ENCODE measurements at places on chromosomes 2 and 18.
A peak's percentile ranks its signal among the peaks of the same experiment; 100 is the strongest.

DNA sequence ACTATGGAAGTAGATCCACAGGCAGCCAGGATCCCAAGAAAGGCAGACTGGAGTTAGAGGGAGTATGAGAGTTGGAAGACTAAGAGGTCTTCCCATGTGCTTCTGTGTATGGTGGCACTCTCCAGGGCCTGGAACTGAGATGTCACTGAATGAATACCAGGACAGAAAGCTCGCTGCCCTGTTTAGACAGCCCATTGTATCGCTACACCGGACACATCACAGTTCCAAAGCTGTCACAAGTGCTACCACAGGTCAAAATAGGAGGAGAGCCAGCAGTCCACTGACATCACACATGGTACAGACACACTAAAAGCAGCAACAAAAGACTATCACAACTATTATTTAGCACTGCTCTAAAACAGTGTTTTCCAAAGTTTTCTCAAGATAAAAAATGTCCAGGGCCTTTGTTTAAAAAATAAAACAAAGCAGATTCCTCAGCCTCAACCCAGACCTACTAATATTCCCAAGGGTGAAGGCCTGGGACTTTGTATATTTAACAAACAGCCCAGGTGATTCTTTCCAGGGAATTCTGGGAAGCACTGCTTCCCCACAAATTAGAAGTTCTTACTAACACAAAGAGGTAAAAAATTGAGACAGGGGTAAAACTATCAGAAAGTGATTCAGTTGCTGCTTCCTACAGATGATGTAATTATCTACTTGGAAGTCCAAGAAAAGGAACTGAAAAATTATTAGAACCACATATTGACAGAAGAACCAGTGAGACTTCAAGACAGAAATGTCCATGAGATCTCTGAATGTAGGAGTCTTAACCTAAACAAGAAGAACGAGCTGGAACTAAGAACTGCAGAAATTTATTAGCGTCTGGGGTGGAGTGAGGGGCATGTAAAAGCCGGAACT is 116.0 kb downstream of the DTNB start:
- DNase-seq = no peak

GRCh38 chr2:191917430-191917881 is 70.6 kb upstream of the CAVIN2 start:
- DNase-seq = no peak

DNA sequence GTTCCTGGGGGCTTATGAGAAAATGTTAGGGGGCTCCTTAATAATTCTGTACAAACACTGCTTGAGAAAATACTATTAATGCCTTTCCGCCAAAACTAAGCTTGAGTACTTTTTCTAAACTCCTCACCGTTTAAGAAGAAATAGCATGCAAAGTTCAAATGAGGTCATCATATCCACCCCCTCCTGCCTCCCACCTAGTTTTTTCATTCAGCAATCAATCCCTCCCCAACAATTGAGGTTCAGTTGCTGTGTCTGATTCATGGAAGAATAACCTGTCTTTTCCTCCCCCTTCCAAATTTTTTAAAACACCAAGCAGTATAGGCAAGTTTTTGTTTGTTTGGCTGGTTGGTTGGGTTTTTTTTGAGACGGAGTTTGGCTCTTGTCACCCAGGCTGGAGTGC is 24.4 kb upstream of the RMP24 start:
- no peak for DNase-seq

DNA sequence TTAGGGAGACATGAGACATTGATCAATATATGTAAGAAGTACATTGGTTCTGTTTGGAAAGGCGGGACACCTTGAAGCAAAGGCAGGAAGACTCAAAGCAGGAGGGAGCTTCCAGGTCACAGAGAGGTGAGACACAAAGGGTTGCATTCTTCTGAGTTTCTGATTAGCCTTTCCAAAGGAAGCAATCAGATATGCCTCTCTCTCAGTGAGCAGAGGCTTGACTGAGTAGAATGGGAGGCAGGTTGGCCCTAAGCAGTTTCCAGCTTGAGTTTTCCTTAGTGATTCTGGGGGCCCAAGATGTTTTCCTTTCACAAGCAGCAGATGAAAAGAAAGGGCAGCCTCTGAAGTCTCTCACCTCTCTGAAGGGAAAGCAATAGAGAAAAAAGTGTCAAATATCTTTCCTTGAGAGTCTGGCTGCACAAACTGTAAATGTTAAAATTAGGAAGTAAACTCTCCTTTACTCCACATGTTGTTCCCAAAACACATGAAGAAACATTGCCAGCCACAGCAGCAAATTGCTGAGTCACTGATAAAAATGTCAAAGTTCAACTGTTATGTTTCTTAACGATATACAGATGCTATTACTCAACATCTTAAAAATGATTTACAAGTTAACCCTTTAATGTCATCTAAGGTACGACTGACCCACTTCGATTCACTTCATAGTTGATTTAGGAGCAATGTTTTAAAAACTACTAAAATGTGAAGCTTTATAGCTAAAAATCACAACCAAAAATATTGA is 40.3 kb downstream of the CYB5A start:
- peak; percentile 57 for DNase-seq

- no peak for DNase-seq
Observed at GRCh38 chr18:76467371-76468190, 27.5 kb downstream of the ZNF516 start.

DNA sequence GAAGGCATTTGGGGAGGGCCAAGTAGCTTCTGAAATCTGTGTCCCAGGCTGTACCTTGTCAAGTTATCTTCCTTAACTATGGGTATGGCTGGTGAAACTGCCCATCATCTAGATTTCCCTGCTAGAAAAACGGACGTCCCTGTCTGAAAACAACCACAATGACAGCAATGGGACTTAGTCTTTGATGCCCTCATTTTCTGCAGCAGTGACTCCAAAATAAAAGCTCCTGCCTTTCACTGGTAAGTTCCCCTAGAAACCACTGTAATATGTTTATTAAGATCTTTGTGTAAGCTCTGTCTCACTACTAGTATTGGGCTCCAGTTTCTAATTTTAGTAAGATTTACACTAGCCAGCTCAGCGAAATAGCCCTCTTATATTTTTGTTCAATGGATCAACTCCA is 47.2 kb upstream of the GORASP2 start:
- DNase-seq = no peak

DNA sequence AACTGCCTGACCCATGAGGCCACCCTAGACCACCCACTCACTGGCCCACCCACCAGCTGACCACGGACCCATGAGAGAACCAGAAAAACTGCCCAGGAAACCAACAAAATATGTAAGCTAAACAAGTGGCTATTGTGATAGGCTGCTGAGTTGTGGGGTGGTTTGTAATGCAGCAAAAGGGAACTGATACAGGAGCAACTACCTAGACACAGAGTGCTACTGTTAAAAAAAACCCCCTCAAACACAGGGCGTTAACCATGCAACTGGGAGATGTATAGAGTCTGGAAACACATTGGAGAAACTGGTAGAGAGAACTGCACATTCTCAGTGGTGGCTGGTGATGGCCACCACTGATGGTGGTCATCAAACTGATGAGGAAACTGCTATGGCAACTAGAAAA is 206.3 kb upstream of the GYPC start:
- no peak for DNase-seq

- DNase-seq = peak; percentile 21
Observed at GRCh38 chr2:102485147-102485785, 12.2 kb downstream of the SLC9A4 start.

- no peak for DNase-seq
Observed at GRCh38 chr2:85405201-85406059, 4.7 kb downstream of the CAPG start.

DNA sequence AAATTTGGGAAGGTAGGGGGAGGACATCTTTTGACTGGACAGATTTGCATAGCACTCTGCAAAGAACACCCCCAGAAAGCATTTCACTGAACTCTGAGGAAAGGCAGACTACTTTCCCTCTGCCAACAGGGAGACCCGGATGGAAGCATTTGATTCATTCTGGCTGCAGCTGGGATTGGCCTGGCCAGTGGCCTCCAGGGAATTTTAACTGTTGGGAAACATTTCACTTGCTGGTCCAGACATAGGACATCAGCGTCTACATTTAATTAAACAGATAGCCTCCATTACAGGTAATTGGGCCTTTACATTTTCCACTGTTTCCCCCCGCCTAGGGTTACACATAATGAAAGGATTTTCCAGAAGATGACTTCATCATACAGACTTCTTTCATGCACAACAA is 92.8 kb downstream of the MARCHF4 start:
- DNase-seq = no peak

DNA sequence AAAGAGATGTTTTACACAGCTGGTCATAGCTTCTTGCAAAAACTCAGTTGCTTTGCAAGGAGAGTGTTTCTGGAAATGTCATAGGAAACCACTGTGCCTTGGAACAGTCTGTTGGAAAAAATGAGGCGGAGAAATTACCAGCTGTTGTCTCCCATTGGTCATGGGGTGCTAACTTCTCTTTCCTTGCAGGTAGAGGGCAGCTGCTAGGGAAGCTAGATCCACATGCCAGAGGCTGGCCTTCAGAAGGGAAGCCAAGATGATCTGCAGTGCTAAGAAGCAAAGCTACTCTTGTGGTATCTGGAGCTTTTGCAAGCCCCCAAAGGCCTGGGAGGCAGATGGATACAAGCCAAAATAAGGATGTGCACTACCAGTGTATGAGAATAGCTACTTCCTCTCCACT is 34.8 kb upstream of the LAMA1 start:
- DNase-seq = no peak

DNA sequence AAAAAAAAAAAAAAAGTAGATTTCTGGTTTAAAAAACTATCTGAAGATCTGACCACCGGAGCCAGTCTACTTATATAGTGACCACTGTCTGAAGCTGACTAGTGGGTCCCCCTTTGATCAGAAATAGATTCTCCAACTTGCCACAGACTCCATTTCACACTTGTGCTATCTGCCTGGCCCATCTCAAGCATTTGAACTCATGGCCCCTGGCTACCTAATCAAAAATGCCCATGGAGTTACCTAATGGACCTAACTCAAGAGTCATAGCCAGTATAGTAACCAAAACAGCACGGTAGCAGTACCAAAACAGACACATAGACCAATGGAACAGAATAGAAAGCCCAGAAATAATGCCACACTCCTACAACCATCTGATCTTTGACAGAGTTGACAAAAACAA is 17.0 kb upstream of the ATL2 start:
- DNase-seq = no peak

GRCh38 chr18:67776929-67777328 is 260.4 kb upstream of the DSEL start:
- DNase-seq = no peak

DNA sequence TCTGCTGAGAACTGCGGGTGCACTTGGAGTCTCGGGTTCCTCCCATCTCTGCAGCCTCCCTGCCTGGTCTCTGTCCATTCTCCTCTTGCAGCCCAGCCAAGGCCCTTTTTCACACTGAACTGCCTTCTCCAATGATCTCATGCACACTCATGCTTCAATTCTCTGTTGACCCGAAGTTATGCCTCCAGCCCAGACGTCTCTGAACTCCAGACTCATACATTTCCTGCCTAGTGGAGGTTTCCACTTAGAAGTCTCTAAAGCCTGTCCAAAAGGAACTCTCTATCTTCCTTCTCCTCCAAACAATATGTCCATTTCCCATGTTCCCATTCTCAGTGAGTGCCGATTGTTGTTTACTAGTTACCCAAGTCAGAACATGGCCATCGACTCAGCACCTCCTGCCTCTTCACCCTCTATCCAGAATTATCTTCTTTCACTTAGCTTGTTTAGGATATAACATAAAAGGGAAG is 155.2 kb downstream of the IRS1 start:
- DNase-seq = no peak

DNA sequence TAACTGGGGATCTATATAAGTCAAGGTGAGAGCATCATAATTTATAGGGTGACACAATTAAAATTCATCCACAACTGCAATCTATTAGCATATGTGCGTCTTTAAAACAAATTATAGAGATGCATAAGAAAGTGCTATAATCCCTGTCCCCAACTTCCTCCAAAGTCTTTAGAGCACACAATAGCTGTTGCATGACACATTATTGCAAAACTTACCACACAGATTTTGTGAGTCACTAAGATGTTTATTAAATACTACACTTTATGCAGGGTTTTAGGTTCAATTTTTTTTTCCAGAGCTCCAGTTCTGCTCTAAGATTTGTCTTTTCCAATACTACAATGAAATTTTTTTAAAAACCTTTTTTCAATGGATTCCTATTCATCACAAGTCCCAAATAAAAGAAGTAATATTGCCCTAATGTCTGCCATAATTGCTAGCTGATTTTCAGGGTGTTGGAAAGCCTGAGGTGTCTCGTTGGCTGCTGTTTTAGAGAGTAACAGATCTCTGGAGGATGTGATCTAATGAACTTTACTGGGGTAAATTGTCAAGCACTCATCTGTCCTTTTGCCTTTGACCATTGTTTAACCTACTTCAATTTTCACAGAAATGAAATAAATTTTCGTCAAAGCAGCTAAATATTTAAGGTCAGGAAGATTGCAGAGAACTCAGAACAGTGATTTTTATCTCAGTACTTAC is 250.5 kb upstream of the NETO1 start:
- DNase-seq = no peak

- DNase-seq = no peak
Observed at GRCh38 chr18:10100941-10101701, 187.3 kb downstream of the VAPA start.

GRCh38 chr18:26495287-26495686 is 53.1 kb downstream of the KCTD1 start:
- no peak for DNase-seq

DNA sequence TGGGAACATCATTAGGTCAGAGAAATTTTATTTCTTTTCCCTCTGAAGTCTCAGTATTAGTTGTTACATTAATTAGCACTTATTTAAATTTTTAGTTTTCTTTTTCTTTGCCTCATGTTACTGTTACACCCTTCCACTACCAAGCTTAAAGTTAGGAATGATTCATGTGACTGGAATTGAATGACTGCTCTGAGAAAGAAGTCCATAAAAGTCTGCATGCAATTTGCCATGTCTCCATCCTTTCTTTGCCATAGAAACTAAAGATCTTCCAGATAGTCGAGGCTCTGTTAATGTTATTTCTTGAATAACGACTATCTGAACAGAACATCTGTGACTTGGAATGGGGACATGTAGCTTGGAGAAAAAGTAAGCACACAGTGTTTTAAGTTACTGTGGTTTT is 1269.8 kb upstream of the PIK3C3 start:
- no peak for DNase-seq
